Hematopoietic multipotent progenitor cell treated with erythropoietin and hydrocortisone succinate and interleukin-3 and kit ligand, for 17 days (in vitro differentiated cells): ENCODE measurements at places on chromosomes 5 and 9.

- DNase-seq: no peak
These were observed 7.4 kb upstream of the DAP start for GRCh38 chr5:10768328-10768899.

DNA sequence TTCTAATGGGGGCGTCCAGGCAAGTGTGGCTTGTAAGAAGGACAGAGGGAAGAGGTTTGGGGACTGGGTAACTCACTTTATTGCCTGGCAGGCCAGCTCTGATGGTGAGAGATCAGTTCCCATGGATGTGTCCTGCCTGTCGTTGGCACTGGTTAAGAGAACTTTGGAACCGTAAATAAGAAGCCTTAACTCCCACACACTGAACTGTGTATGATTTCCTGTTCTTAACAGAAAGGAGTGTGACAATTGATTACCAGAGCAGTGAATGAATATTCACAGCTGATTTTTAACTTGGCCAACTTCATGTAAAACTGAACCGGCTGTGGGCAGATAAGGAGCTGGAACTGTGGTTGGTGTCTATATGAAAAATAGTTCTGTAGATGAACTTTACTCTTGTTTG lies 63.2 kb downstream of the MEGF10 start:
- DNase-seq: no peak

DNA sequence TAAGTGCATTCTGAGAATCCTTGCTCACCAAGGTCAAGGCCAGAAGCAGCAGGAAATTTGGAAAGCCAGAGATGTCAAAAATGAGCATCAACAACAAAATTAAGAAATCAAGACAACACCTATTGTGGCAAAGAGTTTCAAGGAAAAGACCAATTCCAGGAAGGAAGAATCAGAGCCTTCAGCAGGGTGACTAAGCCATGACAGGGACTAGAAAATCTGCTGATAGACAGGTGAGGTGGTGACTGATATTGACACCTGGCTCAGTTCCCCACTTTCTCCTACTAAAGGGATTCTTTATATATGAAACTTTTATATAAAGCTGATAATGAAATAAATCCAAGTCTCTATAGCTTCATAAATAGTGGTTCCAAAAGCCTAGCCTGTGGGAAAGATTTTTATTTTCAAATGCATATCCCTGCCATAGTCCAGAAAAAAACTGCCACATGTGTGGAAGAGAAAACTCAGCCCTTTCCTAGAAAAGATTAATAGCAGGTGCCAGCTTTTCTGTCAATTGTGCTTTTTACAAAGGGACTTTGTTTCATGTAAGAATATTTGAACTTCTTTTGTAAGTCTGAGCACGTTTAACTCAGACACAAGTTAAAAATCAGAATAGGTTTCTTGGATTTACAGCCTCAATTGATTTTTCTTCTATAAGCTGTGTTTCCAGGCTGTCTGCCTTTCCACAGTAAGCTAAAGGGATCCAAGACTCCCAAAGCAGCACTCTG lies 81.1 kb upstream of the GRAMD2B start:
- DNase-seq: no peak

DNA sequence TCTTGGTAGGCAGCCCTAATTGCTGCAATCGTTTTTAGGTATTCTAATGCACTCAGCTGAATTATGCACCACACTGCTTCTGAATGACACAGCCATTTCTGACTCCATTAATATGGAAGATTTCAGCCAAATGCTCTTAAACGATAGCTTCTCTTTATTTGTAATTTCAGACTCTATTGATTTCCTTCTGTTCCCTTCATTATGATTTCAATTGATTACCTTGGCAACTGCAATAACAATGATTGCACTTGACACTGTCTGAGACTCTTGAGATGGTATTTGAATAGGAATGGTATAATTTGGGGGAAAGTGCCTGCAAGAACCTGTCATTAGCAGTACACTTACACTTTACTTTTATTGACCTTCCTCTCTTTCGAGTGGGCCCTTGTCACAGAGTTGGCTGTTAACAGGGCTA lies 296.1 kb upstream of the DMAC1 start:
- DNase-seq: no peak

GRCh38 chr5:9545136-9545991 lies 511 bp downstream of the SEMA5A start:
- DNase-seq: no peak

GRCh38 chr9:127305838-127306226 lies 41.3 kb downstream of the GARNL3 start:
- DNase-seq: no peak

- no peak for DNase-seq
These were observed 7.0 kb downstream of the NOXA1 start for GRCh38 chr9:137429974-137430722.

DNA sequence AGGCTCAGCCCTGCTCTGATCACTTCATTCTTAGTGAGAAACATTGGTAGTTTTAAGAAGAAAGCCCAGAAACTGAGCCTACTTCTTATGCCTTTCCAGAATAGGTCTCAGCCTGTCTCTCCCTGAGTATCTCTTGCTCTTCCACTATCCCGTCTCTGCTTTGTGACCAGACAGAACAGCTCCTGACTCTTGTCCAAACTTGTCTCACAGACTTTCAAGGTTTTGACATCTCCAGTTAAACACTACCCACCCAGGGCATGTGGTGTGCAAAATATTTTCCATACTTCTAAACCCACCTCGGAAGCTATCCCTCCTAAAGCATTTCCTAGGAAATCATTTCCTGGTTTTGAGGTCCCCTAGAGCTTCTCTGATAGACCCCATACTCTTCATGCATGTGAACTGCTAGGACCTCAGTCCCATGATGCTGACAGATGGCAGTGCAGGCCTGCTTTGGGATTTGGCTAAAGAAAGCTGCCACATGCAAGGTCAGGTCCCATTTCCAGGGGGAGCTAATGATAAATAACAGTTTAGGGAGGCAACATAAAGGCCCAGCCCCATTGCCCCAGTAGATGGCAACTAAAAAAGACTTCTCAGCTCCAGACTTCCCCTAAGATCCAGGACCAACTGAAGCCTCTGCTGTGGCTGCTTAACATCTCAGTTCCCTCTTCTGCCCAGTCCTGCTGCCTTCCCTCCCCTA lies 211.5 kb downstream of the MED10 start:
- DNase-seq: no peak

GRCh38 chr5:164188733-164189148 lies 683.3 kb downstream of the MAT2B start:
- DNase-seq: no peak

DNA sequence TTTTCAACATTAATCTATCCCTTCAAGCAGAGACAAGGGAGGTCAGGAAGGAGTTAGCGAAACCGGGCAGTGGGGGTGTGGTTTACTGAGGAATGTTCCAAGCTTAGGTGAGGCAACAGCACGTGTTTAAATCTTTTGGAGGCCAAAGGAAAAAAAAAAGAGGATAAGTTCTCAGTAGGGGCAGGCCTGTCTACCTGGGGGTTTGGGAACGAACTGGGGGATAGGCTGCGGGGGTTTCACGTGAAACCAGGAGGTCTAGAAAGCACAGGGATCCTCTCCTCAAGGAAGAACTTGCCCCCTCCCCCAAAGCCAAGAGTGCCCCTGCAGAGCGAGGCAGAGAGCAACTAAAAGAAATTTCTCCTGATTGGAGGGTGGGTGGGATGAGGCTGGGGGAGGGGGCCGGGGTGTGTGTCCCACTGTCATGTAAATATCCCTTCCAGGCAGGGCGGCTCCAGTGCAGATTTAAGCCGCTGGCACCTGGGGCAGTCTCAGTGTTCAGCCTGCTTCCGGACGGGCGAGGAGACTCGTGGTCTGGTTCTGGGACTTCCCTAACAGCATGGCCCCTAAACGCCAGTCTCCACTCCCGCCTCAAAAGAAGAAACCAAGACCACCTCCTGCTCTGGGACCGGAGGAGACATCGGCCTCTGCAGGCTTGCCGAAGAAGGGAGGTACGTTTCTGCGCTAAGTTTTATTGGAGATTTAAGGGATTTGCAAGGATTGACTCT lies 5.5 kb upstream of the SET start:
- no peak for DNase-seq

- no peak for DNase-seq
These were observed 617 bp downstream of the PTPN3 start for GRCh38 chr9:109497226-109498153.

- peak; percentile 66 for DNase-seq
These were observed 5.0 kb downstream of the NSMF start for GRCh38 chr9:137454145-137454596.

DNA sequence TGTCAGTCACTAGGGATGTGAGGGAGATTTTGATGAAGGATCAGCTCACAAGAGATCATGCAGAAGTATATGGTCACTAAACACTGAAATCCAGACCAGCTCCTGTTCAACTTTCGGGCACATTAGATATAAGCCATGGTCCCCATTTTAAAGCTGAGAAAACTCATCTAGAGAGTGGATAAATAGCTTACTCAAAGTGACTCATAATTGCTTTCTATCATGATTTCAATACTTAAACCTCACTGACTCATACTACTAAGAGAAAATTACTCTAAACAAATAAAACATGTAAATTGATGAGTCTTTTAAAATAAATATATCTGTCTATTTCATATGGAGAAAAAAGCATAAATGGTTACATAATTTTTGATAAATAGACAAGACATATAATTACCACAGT lies 567.7 kb downstream of the TLR4 start:
- DNase-seq: no peak

GRCh38 chr9:84374516-84374915 lies 34.0 kb upstream of the SLC28A3 start:
- no peak for DNase-seq

- no peak for DNase-seq
These were observed 31.6 kb downstream of the SLC1A3 start for GRCh38 chr5:36638056-36638455.

DNA sequence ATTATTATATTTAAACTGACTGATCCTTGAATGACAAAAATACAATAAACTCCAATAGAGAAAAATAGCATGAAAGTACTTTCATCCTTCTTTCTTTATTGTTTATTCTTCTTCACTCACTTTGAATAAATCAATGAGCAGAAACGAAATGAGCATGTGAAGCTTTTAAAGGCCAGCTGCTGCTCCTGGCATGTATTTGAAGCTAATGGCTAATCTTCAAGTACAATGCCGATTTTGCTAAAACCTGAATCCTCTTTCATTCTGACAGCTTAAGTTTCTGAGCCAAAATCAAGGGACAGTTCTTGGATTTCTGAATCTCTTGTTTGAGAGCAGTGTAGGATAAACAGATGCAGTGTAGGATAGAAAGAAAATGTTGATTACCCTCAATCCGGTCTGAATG lies 237.3 kb downstream of the CDH10 start:
- DNase-seq: no peak

DNA sequence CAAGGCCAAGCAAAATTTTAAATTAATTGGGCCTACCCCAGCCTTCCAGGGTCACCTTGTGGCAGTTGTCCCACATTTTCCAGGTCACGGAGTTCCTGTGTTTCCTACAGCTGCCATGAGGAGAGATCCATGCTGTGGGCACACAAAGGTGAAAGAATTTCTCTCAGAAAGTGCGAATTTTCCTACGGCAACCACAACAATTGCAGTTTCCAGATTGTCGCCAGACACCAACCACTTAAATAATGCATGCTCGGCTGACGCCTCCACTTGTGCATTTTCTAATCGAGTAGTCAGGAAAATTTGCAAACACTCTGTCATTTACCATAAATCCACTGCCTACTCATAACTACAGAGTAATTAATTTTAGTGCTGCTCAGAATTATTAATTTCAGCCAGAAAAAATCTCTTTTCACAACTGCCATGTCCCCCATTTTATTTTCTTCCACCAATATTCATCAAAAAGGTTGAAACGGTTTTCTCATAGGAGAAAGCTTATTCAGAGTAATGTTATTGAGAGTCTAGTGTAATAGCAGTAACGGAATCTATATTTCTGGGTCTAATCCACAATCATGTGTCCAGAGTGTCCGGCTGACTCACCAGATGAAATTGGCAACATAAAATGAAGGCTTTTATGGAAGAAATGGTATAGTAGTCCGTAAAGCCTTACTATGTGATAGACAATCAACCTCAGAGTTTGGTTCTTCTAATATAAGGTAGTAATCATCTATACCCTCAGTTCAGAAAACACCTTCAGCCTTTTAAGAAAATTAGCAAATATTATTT lies 389.8 kb downstream of the NR2F1-AS1 start:
- DNase-seq: no peak

DNA sequence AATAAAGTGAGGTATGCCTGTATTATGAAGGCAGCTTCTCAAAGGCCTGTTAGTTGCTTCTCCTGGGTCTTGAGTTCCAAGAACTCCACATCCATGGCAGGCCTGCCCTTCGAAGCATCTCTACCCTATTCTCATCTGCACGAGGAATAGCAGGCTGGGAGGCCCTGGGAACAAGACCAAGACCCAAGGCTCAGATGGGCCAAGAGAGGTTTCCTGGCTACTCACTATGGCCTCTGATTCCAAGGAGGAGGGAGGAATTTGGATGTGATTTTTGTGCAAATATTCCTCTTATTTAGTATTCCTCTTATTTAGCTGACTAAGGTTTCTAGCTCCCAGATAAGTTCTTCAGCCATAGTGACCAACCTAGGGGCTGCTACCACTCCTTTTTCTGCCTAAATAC lies 151.3 kb downstream of the SAXO1 start:
- no peak for DNase-seq

GRCh38 chr5:7910738-7911428 lies 41.9 kb downstream of the MTRR start:
- DNase-seq: no peak

DNA sequence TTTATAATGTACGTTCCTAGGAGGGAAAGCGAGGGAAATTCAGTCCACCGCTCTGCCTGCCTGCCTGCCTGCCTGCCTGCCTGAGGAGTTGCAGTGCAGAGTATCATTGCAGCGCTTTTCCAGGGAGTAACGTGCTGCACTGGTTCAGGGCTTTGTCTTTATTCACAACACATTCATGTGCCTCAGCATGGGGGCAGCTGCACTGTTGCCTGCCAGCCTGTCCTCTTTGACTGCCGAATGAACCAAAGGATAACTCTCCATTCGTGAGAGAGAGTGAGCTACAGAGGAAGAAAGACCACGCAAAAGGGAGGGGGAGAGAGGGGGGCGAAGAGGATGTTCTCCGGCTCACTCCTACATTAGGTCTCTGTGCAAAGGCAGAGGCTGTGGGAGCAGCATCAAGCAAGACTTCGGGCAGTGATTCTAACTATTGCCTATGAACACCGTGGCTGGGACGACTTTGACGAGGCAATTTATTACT lies 791.2 kb downstream of the MAT2B start:
- DNase-seq: no peak

GRCh38 chr9:121326130-121326838 lies 43.8 kb downstream of the STOM start:
- DNase-seq: no peak

- DNase-seq: peak; percentile 91
These were observed 5.3 kb downstream of the ATOSB start for GRCh38 chr9:35110327-35110761.

DNA sequence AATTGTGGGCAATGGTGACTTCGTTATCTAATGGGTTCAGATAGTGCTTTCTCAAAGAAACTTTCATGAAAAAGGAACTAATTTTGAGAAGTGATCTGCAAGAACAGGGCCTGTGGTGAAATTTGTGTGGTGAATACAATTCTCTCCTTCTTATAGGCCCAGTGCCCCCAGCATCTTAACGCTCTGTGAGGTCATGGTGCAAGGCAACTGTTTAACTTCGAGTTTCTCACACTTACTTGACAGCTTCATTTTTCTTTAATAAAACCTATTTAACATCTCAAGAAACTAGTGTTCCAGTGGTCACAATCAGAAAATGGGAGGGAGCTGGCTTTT lies 69.2 kb downstream of the FAM114A2 start:
- no peak for DNase-seq

- no peak for DNase-seq
These were observed 4.4 kb downstream of the SPRY4 start for GRCh38 chr5:142320430-142320738.
